ENCODE measurements at places on chromosomes 7 and 10. TPM values are rescaled to one million over a fixed set of nuclear protein-coding genes. Genes with fewer than 3 reads are reported as not detected.

DNA sequence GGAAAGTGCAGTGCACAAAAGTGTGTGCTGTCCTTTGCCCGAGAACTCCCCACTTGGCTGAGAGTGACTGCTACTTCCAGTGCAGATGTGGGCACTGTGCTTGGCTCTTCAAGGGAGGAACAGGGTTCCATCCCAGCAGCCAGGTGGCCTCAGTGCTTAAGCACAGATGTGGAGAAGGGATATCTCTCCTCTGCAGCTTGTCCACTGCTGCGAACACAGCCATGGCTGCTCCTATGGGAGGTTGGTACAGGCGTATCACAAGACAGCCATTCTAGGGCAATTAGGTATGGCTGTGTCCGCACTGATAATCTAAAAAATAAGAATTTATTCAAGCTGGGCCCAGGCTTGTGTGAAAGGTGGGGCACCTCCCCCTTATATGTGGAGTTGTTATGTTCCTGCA lies 66.6 kb downstream of the GLCCI1 start:
- DNase-seq: no peak
- no peak overlapping the region for H3K27ac ChIP-seq
- H3K4me1 ChIP-seq: peaks cover 11% of the 10 kb centered on the region
- no peak overlapping the region for H3K4me3 ChIP-seq

DNA sequence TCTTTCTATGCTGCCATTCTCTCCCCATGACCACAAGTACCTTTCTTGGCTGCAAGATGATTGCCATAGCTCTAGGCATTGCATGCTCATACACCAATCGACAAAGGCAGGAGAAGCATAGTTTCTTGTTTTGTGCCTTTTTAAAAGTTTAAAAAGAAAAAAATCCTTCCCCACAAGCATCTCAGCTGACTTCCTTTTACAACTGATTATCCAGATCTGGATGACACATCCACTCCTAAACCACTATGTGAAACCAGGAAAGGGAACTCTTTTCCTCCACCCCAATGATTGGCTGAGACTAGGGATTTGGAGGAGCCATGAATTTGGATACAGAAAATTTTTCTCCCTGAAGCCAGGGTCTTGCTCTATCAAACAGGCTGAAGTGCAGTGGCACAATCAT lies 14.5 kb upstream of the LRRC4 start:
- DNase-seq: no peak
- H3K27ac ChIP-seq: no peak overlapping the region
- no peaks in the 10 kb centered on the region for H3K27me3 ChIP-seq
- H3K4me1 ChIP-seq: peaks cover 31% of the 10 kb centered on the region

DNA sequence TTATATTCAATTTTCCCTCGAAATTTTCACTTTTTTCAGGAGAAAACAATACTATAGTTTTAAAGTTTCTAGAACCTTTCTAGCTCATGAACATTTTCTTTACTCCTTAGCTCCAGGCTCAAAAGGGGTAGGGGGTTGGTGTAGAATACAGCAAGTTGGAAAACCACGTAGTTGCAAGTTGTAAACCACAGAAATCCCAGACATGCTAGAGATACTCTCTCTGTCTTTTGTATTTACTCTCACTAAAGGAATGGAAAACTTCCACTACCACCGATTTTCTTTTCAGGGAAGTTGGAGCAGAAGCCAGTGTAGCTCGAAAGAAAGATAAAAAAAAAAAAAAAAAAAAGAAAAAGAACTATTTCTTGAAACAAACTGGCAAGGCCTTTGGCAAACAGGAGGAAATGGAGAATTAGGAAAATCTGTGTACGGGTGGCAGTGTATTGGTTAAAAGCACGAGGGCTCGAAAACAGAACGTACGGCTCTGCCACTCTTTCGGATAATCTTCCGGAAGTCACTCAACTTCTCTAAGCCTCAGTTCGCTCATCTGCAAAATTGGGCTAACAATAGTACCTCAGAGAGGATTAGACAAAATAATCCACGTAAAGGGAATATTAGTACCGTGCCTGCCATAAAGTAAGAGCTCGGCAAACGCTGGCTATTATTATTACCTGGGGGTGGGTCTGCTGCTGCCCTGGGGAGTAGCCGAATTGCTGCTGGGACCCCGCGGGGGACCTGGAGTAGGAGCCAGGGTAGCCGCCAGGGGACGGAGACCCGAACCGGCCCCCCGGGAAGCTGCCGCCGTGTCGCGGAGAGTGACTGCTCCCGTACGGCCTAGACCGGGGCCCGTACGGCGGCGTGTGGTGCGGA lies 628 bp downstream of the MPLKIP start:
- DNase-seq: no peak
- H3K27me3 ChIP-seq: peaks cover 13% of the 10 kb centered on the region
- H3K36me3 ChIP-seq: peaks cover 8% of the 10 kb centered on the region
- H3K4me3 ChIP-seq: peak overlapping the region; percentile 91
- peaks cover 23% of the 10 kb centered on the region for H3K4me1 ChIP-seq

- no peak overlapping the region for H3K4me3 ChIP-seq
- H3K4me1 ChIP-seq: no peaks in the 10 kb centered on the region
- no peak for DNase-seq
- H3K36me3 ChIP-seq: no peaks in the 10 kb centered on the region
Observed at GRCh38 chr7:122255454-122255853, 49.1 kb downstream of the FEZF1 start.

DNA sequence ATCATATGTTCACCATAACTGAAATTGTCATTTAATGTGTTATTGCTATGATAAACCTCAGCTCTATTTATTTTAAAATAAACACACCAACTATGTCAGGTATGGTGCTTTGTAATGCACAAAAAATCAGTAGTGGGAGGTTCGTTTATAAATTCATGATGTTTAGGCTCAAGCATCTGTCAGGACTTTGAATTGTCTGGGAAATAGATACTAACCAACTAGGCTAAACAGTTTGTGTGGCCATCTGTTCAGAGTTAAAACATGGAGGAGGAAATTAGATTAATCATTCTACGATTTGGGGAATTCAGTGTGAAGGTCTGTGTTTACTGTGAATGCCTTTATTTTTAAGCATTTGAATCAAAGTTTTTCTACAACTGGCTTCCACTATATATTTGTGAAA lies 212.6 kb upstream of the FZD8 start:
- DNase-seq: no peak
- no peaks in the 10 kb centered on the region for H3K4me1 ChIP-seq
- H3K27me3 ChIP-seq: no peaks in the 10 kb centered on the region
- no peak overlapping the region for H3K27ac ChIP-seq

DNA sequence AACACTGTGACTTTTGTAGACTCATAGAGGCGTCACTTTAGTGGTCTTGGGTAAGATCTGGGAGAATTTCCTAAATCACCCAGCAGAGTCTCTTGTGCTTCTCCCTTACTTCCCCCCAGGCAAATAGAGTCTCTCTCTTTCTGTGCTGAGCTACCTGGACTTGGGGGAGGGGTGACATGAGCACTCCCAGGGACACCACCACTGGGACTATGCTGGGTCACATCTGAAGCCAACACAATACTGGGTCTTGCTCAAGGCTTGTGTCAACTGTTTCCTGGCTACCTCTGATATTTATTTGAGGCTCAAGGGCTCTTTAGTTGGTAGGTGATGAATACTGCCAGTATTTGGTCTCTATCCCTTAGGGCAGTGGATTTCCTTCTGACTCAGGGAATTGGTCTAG lies 214.6 kb upstream of the TPK1 start:
- no peaks in the 10 kb centered on the region for H3K4me1 ChIP-seq
- no peaks in the 10 kb centered on the region for H3K36me3 ChIP-seq
- DNase-seq: no peak
- H3K27ac ChIP-seq: no peak overlapping the region
- H3K4me3 ChIP-seq: no peak overlapping the region
- H3K27me3 ChIP-seq: no peaks in the 10 kb centered on the region

DNA sequence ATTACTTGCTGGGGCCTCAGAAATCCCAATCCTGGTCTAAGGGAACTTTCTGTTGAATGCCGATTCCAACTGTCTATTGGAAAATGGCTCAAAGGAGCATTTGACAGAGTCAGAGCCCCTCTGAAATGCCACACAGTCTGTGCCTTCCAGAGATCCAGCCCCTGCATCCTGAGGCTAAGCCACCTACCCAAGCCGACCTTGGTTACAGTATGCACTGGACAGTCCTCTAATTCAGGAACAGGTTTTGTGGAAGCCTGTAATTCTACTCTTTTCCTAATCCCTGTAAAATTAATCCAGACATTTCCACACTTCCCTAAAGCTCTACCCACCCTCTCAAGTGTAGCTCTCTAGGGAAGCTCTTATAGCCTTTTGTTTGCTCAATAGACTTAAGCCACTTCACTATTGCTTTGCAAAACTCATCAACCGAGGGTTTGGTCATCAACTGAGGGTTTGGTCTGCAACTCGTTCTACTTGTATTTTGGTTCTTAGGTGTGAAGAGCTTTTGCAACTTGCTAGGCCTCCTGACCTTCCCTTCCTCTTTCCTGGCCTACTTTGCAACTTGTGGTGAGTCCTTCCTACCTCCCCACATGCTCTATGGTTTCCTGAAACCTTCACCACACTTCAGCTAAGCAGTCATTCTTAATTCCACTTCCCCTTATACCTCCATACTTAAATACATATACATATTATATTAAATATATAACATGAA lies 364.8 kb downstream of the SFMBT2 start:
- peak overlapping the region; percentile 2 for H3K4me3 ChIP-seq
- H3K27me3 ChIP-seq: peaks cover 2% of the 10 kb centered on the region
- peaks cover 11% of the 10 kb centered on the region for H3K36me3 ChIP-seq
- DNase-seq: peak; percentile 28
- peaks cover 53% of the 10 kb centered on the region for H3K4me1 ChIP-seq
- peak overlapping the region; percentile 79 for H3K27ac ChIP-seq

Gene NUTM2E
- not detected for total RNA-seq

Gene CLIP2
- total RNA-seq: 1.5 TPM

Gene HOXA7
- total RNA-seq: not detected

Gene CTAGE4
- 0.75 TPM for total RNA-seq

Gene PON3
- not detected for total RNA-seq

Gene CDK13
- 46.5 TPM for total RNA-seq

All from activated T-helper 1 cell treated with anti-CD3 and anti-CD28 coated beads, Interleukin-12 subunit alpha, Interleukin-12 subunit beta, Interleukin-2, Interleukin-4 antibody, amounts not matched to agents 30 ng/mL and 10 ng/mL and 1 ng/mL, durations not matched to agents 14 hours and 24 hours and 36 hours (primary cell).